ENCODE measurements at places on chromosomes 7 and 10. TPM values are rescaled to one million over a fixed set of nuclear protein-coding genes. Genes with fewer than 3 reads are reported as not detected.

GRCh38 chr7:142832417-142832816 lies 22.5 kb upstream of the EPHB6 start:
- no peak overlapping the region for H3K27ac ChIP-seq
- H3K36me3 ChIP-seq = no peaks in the 10 kb centered on the region
- DNase-seq = no peak
- H3K4me3 ChIP-seq = no peak overlapping the region
- no peaks in the 10 kb centered on the region for H3K4me1 ChIP-seq

GRCh38 chr10:5355594-5356301 lies 9.0 kb upstream of the UCN3 start:
- H3K27me3 ChIP-seq = peaks cover 21% of the 10 kb centered on the region
- H3K27ac ChIP-seq = no peak overlapping the region
- H3K4me1 ChIP-seq = no peaks in the 10 kb centered on the region
- H3K36me3 ChIP-seq = no peaks in the 10 kb centered on the region
- DNase-seq = no peak

GRCh38 chr7:12403287-12404181 lies at the start of gene VWDE:
Gene VWDE (minus strand): TSS chr7:12403865. CDS start chr7:12403716, 149 bp downstream.
- H3K36me3 ChIP-seq = no peaks in the 10 kb centered on the region
- no peak for DNase-seq
- H3K27me3 ChIP-seq = no peaks in the 10 kb centered on the region
- H3K27ac ChIP-seq = no peak within 1 kb of the TSS
- H3K4me3 ChIP-seq = peak within 1 kb of the TSS; percentile 45
- H3K4me1 ChIP-seq = no peaks in the 10 kb centered on the region

- DNase-seq = no peak
- H3K4me3 ChIP-seq = no peak overlapping the region
- no peak overlapping the region for H3K27ac ChIP-seq
- H3K36me3 ChIP-seq = no peaks in the 10 kb centered on the region
These were observed 43.6 kb upstream of the DPYSL4 start for GRCh38 chr10:132143162-132143561.

GRCh38 chr7:25879799-25880198 lies 272.2 kb upstream of the NFE2L3 start:
- H3K4me1 ChIP-seq = no peaks in the 10 kb centered on the region
- peaks cover 13% of the 10 kb centered on the region for H3K27me3 ChIP-seq
- no peak overlapping the region for H3K27ac ChIP-seq
- no peak for DNase-seq
- H3K4me3 ChIP-seq = no peak overlapping the region

DNA sequence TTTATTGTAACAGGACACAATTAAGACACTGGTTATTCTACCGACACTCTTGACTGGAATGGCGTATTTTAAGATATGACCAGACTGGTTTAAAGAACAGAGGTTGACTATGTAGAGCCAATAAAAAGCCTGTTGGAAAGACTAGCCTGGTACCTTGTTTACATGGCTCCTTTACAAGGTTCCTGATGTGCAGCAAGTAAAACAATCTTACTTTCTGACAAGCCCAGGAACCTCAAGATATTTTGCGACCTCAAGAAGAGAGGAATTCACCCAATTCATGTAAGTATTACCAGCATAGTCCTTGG lies 14.1 kb downstream of the LARP4B start:
- no peak for DNase-seq
- no peaks in the 10 kb centered on the region for H3K27me3 ChIP-seq
- H3K36me3 ChIP-seq = no peaks in the 10 kb centered on the region
- peaks cover 9% of the 10 kb centered on the region for H3K4me1 ChIP-seq
- H3K4me3 ChIP-seq = no peak overlapping the region

DNA sequence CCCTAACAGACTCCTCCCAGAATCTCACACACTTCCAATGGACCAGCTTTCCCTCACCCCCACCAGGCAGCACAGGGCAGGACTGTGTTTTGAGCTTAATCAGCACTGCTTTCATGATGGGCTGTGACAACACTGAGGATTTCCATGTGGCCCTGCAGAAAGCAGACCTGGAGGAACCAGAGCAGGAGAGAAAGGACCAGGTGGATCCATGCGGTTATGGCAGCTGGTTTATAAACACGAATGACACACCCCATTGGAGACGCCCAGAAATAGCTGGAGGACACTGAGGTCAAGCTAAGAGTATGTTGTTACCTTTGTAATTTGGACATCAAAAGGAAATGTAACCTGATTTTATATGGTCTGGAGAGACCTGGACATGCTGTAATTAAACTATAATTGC lies 31.7 kb upstream of the HERPUD2 start:
- no peak overlapping the region for H3K27ac ChIP-seq
- H3K27me3 ChIP-seq = no peaks in the 10 kb centered on the region
- no peak for DNase-seq
- H3K4me3 ChIP-seq = no peak overlapping the region
- H3K36me3 ChIP-seq = no peaks in the 10 kb centered on the region

- DNase-seq = no peak
- H3K27ac ChIP-seq = no peak overlapping the region
- no peaks in the 10 kb centered on the region for H3K36me3 ChIP-seq
- no peak overlapping the region for H3K4me3 ChIP-seq
- H3K27me3 ChIP-seq = no peaks in the 10 kb centered on the region
- no peaks in the 10 kb centered on the region for H3K4me1 ChIP-seq
These were observed 107.5 kb downstream of the NPTX2 start for GRCh38 chr7:98724591-98724990.

DNA sequence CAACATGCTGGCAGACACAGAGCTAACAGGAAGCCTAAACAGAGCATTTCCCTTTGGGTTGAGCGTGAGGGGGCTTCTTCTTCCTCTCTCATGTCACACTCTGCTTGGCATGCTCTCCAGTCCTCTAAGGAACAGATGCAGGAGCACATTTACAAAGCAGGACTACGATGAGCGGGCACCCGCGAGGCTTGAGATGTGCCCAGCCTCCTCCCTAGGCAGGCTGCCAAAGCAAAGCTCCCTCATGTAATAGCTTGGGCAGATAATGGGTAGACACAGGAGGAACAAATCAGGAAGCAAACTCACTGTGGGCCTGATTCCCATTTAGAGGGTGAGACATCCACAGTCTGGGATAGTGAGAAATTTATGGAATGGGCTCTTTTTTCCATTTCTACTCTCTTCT lies 519.1 kb downstream of the NRG3 start:
- no peaks in the 10 kb centered on the region for H3K27me3 ChIP-seq
- DNase-seq = no peak

DNA sequence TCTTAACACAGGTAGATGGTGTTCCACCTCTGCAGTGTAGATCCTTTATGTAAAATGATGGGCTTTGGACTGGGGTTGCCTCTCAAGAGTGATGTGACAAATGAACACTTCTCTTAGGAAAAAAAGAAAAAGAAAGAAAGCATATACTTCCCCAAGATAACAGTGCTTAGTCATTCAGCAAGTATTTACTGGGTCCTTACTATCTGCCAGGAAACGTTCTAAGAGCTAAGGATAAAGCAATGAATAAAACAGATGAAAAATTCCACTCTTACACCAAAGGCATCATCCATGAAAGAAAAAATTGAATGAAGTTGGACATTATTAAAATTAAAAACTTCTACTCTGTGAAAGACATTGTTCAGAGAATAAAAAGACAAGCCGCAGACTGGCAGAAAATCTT lies 177.3 kb downstream of the C7orf25 start:
- DNase-seq = no peak
- no peak overlapping the region for H3K4me3 ChIP-seq
- no peaks in the 10 kb centered on the region for H3K36me3 ChIP-seq
- H3K27ac ChIP-seq = no peak overlapping the region

GRCh38 chr7:1851721-1852516 lies 181.8 kb downstream of the ELFN1 start:
- no peak overlapping the region for H3K4me3 ChIP-seq
- no peaks in the 10 kb centered on the region for H3K4me1 ChIP-seq
- no peak overlapping the region for H3K27ac ChIP-seq
- no peaks in the 10 kb centered on the region for H3K36me3 ChIP-seq

DNA sequence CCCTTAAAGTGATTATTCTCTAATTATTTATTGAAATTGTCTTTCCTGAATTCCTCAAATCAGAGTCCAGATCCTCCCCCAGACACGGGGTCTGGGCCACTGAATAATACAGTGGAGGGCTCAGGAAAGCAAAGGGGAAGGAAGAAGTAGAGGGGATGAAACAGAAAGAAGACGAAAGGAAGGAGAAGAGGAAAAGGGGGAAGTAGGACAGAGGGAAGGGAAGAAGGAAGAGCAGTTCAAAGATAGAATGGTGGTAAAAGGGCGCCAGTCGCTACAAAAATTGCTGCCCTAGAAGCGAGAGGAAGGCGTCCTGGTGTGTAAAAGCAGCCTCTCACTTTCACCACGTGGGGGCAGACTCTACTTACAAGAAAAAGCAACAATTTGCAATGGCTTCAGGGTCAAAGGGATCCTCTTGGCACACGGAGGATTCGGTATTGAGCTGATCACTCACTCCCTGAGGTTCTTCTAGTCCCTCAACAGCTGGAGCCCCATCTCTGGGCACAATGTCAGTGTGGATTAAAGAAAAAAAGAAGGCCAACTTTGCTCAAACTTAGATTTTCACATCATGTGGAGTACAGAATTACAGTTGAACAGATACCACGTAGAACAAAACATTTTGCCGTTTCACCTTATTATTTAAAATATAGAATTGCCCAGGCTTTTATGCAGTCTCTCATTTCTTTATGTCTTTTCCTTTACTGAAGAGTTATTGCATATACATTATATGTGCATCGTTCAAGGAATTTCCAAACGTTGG lies 31.4 kb upstream of the NPVF start:
- DNase-seq = peak; percentile 7
- no peaks in the 10 kb centered on the region for H3K4me1 ChIP-seq
- H3K4me3 ChIP-seq = no peak overlapping the region
- no peaks in the 10 kb centered on the region for H3K27me3 ChIP-seq

The TFR2 gene
- total RNA-seq = 0.72 TPM

The SYCE1 gene
- total RNA-seq = not detected

The TWIST1 gene
- not detected for total RNA-seq

The MMP21 gene
- 0.19 TPM for total RNA-seq
